ENCODE measurements at places on chromosomes 11 and 22. TPM values are rescaled to one million over a fixed set of nuclear protein-coding genes. Genes with fewer than 3 reads are reported as not detected.

PKP3 gene
- polyA plus RNA-seq, result not detected

KDM4E gene
- not detected for polyA plus RNA-seq

MUC15 gene
- not detected for polyA plus RNA-seq

DNA sequence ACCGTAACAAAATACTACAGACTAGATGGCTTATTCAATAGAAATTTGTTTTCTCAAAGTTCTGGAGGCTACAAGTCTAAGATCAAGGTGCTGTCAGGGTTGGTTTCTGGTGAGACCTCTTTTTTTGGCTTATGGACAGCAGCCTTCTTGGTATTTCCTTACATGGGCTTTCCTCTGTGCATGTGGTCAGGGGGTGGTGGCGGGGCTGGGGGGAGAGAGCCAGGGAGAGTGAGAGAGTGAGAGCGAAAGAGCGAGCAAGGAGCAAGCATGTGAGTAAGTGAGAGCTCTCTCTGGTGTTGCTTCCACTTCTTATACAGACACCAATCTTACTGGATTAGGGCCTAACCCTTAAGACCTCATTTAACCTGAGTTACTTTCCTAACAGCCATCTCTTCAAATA is 181.5 kb downstream of the TMEM135 start:
- DNase-seq, result no peak

DNA sequence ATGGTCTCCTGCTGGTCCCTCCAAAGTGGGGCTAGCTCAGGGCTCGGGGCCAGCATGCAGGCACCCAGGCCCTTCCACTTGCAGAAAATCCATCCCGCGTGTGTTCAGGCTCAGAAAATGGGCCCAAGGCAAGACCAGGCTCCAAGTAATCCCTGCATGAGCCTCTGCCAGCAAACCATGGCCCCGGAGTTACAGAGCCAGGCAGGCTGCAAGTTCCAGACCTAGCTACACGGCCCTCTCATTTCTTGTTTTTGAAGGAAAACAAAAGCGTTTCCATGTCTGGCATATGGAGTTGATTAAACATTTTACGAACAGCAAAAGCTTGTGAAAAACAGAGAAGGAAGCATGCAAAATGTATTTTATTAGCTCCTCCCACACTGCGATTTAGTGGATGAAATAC is 29.7 kb downstream of the KIAA0930 start:
- DNase-seq, result no peak

- DNase-seq, result no peak
Observed at GRCh38 chr11:79098146-79098545, 342.7 kb downstream of the TENM4 start.

DNA sequence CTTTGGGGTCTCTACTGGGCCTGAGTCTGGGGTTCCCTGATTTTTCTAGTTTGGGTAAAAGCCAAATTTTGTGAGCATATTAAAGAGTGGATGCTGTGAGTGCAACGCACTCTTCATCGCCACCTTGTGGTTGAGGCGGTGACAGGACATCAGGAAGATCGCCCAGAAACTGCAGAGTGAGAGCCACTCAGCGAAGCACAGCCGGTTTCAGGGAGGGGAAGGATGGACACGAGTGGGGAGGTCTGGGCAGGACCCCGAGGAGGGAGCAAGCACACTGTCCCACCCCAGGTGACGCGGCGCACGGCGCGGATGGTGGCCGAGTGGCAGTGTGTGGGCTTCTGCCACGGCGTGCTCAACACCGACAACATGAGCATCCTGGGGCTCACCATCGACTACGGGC is 9.1 kb downstream of the SELENOO start:
- DNase-seq, result peak; percentile 69

All from CD4-positive, alpha-beta memory T cell (primary cell).